HuH-7 (cell line): ENCODE measurements at places on chromosomes 2 and 18.
A peak's percentile ranks its signal among the peaks of the same experiment; 100 is the strongest.

DNA sequence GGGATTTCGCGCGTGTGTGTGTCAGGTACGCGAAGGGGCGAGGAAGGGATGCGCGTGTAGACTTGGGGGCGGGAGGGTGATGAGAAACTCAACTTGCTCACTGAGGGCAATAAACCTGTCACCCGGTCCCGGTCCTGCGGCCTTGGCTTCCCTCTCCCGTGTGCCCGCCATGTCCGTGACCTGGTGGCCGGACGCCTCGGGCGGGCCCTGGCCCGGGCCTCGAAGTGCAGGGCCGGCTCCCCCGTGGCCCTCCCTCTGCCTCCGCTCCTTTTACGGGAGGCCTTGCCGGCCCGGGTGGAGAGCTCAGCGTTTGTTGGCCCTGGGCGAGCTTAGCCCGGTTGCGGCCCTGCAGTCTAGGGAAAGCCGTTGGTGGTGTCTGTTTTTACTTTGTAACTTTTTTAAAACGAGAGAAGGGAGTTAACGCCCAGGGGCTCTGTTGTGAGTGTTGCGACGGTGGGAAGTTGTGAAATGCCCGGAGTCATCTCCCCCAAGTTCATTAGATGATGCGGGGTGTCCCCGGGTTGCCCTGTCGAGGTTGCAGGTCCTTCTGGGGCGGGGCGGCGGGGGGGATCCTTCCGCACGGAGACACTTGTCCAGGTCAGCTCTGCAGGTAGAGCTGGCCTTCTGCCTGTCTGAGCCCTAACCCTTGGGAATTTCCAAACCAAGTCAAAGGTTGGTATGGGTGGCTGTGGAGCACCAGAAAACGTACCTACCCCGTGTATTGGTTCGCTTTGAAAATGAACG, 883 bp downstream of the SMCHD1 start:
- DNase-seq = peak; percentile 47

- DNase-seq = no peak
These were observed 450.7 kb upstream of the NXPH2 start for GRCh38 chr2:139230881-139231280.

GRCh38 chr2:80280598-80280997, 24.0 kb downstream of the LRRTM1 start:
- DNase-seq = no peak

GRCh38 chr18:34742891-34743341, 32.8 kb downstream of the DTNA start:
- no peak for DNase-seq

DNA sequence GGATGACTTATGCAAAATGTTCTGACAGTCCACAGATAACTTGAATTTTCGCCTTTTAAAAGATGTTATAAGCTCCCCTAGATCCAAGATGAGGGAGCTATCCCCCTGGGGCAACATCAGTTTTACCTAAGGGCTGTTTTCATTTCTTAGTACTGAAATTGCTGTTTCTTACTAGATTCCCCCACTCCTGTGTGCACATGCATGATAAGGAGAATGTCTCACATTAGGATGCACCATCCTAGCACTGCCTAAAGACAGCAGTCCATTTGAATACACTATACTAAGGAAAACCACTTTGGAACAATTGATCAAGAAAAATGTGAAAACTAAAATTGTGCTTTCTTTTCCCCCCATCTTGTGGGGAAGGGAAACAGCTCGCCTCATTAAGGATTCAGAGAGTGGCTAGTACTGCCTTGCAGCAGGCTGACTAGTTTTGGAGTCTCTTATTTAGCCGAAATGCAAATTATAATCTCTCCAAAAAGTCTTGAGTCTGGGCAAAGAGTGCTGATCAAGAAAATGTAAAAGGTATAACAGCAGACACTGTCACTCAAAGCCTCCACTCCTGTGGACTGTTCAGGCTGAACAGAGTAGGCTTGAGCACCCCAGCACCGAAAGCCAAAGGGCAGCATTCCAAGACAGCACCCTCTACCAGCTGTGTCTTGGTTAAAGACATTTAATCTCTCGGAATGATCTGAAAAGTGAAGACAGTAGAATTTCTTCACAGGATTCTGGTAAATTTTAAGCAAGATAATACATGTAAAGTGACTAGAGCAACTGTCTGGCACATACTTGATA, 65.0 kb downstream of the ZNF385B start:
- DNase-seq = no peak
